ENCODE measurements at places on chromosomes 12 and 14.
A peak's percentile ranks its signal among the peaks of the same experiment; 100 is the strongest.

DNA sequence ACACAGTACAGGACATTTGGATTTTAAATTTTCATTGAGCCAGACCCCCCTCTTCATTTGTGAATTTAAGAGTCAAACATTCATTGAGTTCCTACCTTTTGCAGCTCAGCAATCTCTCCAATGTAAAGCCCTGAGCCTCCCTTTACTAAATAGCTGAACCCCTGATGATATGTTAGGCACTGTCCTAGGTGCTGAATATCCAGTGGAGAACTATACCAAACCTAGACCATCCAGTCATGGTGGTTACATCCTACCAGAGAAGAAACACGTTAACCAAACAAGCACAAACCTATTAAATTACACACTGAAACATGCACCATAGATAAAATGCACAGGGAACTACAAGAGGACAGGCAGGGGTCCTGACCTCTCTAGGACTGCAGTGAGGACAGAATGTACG is 1585.3 kb upstream of the TMEM132C start:
- no peak for DNase-seq

- DNase-seq, result no peak
These were observed 293.5 kb upstream of the DIO2 start for GRCh38 chr14:80504781-80505180.

- no peak for DNase-seq
These were observed 54.6 kb downstream of the ARF6 start for GRCh38 chr14:49947506-49947905.

DNA sequence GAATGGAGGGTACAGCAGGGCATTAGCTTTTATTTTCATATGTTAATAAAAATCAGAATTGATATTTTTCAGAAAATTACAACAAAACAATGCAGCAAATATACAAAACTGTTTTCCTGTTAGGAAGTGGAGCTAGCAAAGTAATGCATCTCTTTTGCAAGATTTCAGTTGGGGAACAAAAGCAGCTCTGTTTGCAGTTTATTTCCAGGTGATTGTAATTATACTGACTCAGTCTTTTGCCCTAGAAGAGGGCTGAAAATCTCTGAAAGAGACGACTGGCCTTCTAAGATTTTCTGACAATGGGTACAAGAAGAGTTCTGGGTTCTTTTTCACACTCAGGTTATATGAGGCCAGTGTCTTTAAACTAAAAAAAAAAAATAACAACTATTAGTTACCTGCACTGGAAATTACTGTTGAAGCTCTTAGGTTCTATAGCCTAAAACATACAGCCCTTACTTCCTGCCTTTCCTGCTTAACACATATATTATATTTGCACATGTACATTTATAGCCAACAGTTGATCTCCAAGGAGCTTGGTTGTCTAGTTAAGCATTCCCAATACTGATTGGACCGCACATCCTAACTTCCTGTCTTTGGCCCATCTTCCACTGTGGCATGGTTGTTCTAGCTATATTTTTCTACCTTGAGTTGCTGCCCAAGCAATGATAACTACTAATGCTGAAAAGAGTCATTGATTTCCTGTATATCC is 199.1 kb upstream of the KRR1 start:
- peak; percentile 28 for DNase-seq

- DNase-seq, result peak; percentile 13
These were observed 97.1 kb downstream of the SLC38A6 start for GRCh38 chr14:61077951-61078720.

GRCh38 chr12:104358353-104359003 is 54.9 kb downstream of the EID3 start:
- peak; percentile 78 for DNase-seq

- peak; percentile 49 for DNase-seq
These were observed 363.4 kb downstream of the NUAK1 start for GRCh38 chr12:105775343-105775742.

DNA sequence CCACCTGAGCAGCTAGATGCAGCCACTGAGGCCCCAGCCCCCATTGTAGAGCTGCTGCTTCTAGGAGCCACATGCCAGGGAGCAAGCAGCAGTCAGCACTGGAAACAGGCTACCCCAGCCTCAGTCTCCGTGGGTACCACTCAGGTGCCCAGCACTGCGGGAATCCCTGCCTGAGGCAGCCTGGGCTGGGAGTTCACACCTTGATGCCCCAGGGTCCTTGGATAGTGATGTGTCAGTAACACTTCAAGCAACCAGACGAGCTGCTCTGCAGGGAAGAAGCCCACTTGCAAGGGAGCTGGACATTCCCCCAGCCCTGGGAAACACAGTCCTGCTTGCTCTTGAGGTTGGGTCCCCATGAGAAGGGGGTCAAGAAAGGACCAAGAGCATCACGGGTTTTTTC is 90.7 kb downstream of the ZFP36L1 start:
- DNase-seq, result no peak

GRCh38 chr12:75208856-75209811 is 505 bp downstream of the KCNC2 start:
- peak; percentile 56 for DNase-seq

GRCh38 chr14:53701108-53701875 is 255.3 kb downstream of the BMP4 start:
- no peak for DNase-seq

DNA sequence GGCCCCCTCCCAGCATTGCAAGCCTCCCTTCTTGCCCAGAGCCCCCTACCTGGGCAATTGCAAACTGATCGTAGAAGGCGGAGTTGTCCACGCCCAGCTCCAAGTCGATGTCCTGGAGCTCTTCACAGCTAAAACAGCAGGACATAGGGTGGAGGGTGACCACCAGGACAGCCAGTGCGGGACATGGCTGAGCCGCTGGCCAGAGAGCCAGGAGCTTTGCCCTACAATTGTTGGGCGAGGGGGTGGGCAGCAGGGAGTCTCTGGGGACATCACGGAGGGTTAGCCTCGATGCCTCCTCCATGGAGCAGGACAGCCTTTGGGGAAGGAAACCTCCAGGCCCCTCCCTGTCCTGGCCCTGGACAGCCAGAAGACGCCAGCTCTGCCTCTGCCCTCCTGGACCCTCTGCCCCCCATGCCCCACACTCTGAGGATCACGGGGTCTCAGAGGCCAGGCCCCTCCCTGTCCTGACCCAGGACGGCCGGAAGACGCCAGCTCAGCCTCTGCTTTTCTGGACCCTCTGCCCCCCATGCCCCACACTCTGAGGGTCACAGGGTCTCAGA is 9.4 kb downstream of the TMEM179 start:
- DNase-seq, result no peak

DNA sequence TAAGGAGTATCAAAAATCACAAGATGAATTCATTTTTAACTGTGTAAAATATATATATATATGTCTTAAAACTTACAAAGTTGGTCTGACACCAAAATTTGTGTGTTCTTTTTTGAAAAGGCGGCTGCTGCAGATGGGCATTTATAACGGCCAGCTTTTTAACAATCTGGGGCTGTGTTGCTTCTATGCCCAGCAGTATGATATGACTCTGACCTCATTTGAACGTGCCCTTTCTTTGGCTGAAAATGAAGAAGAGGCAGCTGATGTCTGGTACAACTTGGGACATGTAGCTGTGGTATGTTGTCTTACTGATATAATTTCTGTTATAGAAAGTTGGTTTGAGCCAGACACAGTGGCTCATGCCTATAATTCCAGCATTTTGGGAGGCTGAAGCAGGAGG is 47.0 kb downstream of the TTC8 start:
- DNase-seq, result no peak

- DNase-seq, result peak; percentile 92
These were observed 40.9 kb downstream of the PTGER2 start for GRCh38 chr14:52355016-52355431.

DNA sequence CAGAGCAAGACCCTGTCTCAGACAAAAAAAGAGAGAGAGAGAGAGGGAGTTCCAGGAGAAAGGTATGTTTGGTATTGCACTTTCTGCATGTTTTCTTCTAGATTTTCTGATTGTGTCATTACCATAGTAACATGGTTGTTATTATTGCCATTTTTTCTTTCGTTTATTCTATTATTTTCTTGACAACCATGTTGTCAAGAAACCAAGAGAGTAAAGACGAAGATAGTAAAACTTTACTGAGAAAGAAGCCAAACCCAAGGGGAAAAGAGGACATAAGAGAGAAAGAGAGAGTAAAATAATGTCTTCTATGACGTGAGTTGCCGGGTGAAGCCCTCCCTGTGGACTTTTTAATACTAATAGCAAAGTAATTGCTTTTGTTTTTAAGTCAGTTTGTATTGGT is 1186.0 kb upstream of the SEL1L start:
- DNase-seq, result no peak

DNA sequence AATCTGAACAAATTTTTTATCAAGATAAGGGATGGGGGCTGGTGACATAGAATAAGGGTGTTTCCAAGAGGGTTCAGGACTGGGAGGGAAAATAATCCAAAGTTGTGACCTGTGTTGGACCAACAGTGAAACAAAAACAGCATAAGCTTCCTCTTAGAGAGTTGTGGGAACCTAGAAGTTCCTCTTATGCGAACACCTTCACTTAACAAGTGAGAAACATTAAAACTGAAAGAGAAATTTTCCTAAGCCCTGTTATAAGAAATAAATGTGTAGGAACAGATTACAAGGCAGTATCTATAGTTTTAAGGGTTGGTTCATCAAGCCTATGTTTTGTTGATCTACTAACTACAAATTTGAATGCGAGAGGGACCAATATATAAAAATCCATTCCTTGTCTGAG is 58.4 kb downstream of the LLPH start:
- no peak for DNase-seq

DNA sequence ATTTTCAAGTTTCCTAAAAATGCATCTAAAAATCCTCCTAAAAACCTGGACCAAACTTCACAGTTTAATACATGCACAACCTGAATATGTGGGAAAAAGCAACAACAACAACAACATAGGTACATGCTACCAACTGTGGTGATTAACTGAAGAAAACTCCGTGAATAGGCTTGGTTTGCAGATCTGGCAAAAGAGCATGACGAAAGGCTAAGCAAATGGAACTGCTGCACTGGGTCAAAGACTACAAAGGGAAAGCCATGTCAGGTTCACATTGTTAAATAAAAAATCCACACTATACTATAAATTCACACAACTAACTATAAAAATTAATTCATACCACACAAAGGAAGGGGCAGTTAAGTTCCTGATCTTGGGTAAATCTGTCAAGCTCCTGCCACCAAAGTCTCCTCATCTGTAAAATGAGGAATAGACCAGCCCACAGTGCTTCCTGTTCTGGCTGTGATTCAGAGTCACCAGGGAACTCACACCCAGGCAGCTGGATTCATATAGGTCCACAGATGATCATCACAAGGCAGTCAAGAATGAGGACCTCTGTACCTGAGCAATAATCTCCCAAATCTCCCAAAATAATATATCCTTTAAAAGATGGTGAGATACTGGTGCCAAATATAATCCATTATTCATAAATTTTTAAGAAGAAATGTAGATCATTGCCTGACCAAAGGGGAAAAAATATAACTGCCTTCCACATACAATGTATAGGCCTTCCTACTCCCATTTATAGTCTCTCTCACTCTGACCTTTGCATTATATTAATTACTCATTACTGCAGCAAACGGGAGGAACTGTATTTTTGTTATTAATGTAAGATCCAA is 7.0 kb downstream of the CORO1C start:
- DNase-seq, result no peak

- no peak for DNase-seq
These were observed 88.4 kb downstream of the FLRT2 start for GRCh38 chr14:85618390-85618789.
